A549 treated with RU486 at 1 μM for 4 hours (cell line): ENCODE measurements at places on chromosomes 1 and 21. TPM values are rescaled to one million over a fixed set of nuclear protein-coding genes. Genes with fewer than 3 reads are reported as not detected.

The TNNT2 gene
- total RNA-seq: 0.17 to 0.27 TPM in 2 of 5 replicates, not detected in the others

The OR2T35 gene
- not detected in 5 replicates for total RNA-seq

The NGF gene
- total RNA-seq: 3.5 to 4.6 TPM (median 3.5 TPM) in 5 replicates

The ETNK2 gene
- total RNA-seq: 3.4 to 4.6 TPM (median 4.1 TPM) in 5 replicates

The SPRR1A gene
- total RNA-seq: not detected in 5 replicates

The ERICH3 gene
- total RNA-seq: not detected in 5 replicates

The EGLN1 gene
- 37.2 to 64.7 TPM (median 54.6 TPM) in 5 replicates for total RNA-seq

The ZNF683 gene
- not detected in 5 replicates for total RNA-seq

The KCTD3 gene
- 31.2 to 41.6 TPM (median 33.6 TPM) in 5 replicates for total RNA-seq

The PRR9 gene
- total RNA-seq: not detected in 5 replicates

The COL24A1 gene
- total RNA-seq: 0.02 TPM in 1 of 5 replicates, not detected in the others

The G0S2 gene
- total RNA-seq: 2.3 to 3.1 TPM (median 2.8 TPM) in 5 replicates

The FCGR1A gene
- total RNA-seq: not detected in 5 replicates

The LIN28A gene
- total RNA-seq: 0.03 TPM in 1 of 5 replicates, not detected in the others

The DVL1 gene
- total RNA-seq: 44.0 to 77.6 TPM (median 71.9 TPM) in 5 replicates

The RAB42 gene
- total RNA-seq: 1.9 to 2.3 TPM (median 2.2 TPM) in 5 replicates

The MATN1 gene
- total RNA-seq: 0.05 to 0.32 TPM (median 0.29 TPM) in 3 of 5 replicates, not detected in the others
